ENCODE measurements at places on chromosomes 4 and X. TPM values are rescaled to one million over a fixed set of nuclear protein-coding genes. Genes with fewer than 3 reads are reported as not detected.

DNA sequence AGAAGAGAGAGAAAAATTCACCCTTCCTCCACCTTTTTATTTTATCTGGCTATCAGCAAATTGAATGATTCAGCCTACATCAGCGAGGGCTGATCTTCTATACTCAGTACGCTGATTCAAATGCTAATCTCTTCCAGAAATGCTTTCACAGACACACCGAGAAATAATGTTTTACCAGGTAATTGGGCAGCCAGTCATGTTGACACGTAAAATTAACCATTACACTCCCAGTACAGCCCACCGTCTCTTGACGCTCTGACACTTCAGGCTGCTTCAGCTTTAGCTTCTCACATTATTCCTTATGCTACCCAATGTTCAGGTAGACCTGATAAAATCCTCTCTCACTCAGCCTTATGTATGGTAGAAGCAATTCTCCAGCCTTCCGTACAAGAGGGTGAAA lies 835.2 kb upstream of the PCDH10 start:
- no peaks in the 10 kb centered on the region for H3K4me1 ChIP-seq
- H3K36me3 ChIP-seq: no peaks in the 10 kb centered on the region
- no peak overlapping the region for H3K27ac ChIP-seq
- H3K4me3 ChIP-seq: no peak overlapping the region
- DNase-seq: no peak

MAB21L2 gene
- total RNA-seq: not detected

DNA sequence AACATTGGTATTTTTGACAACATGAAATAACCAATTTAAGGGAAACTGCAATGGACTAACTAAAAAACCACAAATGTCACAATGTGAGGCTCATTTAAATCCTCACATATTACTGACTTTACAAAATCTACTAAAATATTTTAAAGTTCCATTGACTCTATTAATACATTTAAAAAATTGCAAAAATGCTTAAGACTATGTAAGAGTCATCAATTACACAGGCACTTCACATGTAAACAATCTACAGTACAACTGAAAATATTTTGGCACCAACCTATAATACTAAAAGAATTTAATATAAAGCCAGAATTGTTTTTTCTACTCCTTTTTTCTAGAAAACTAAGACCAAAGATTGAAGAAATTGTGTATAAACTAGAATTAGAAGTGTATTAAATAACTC lies 76.8 kb upstream of the RBMXL3 start:
- no peak overlapping the region for H3K27ac ChIP-seq
- H3K27me3 ChIP-seq: no peaks in the 10 kb centered on the region
- no peak for DNase-seq
- no peaks in the 10 kb centered on the region for H3K36me3 ChIP-seq

GRCh38 chr4:22692736-22693135 lies at the start of gene GBA3:
GBA3 (plus strand) TSS chr4:22692937.
- no peak within 1 kb of the TSS for H3K27ac ChIP-seq
- no peaks in the 10 kb centered on the region for H3K4me1 ChIP-seq
- H3K36me3 ChIP-seq: no peaks in the 10 kb centered on the region
- DNase-seq: no peak
- H3K27me3 ChIP-seq: no peaks in the 10 kb centered on the region

DNA sequence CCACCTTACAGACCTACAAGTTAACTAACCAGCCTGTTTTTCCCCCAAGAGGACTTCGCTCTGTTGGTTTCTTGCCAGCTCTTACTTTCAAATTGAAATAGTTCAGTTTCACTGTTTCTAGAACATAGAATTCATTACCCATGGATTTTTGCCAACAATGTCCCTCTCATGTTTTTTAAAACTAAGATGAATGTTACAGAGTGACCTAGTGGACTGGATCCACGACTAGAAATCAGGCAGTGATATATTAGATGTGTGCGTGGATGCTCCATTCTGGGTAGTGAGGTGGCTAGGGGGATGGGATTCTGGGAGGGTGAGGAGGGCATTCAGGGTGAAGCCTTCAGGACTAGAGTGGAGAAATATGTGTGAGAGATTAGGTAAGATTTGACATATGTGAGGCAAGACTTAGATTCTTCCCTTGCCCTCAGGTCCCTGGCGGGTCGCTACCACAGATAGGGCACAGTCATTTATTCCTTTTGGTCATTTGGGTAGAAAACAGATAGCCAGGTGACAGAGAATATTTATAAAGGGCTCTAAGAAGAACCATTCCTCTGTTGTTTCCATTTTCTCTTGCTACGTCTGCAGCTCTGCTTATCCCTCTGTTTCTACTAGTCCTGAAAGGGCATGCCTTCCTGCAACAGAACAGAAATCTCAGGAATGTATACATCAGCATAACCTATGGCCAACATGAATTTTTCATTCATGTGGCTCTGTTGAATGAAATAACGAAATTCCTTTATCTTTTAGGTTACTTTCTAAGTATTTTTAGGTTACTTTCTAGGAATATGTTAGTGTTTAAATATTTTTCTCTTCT lies 15.4 kb upstream of the JADE1 start:
- DNase-seq: no peak
- H3K4me1 ChIP-seq: no peaks in the 10 kb centered on the region
- H3K36me3 ChIP-seq: no peaks in the 10 kb centered on the region
- no peaks in the 10 kb centered on the region for H3K27me3 ChIP-seq
- no peak overlapping the region for H3K27ac ChIP-seq
- no peak overlapping the region for H3K4me3 ChIP-seq

- H3K4me1 ChIP-seq: no peaks in the 10 kb centered on the region
- H3K4me3 ChIP-seq: no peak overlapping the region
- no peaks in the 10 kb centered on the region for H3K27me3 ChIP-seq
- peak overlapping the region; percentile 83 for H3K27ac ChIP-seq
- no peaks in the 10 kb centered on the region for H3K36me3 ChIP-seq
These were observed 84.3 kb downstream of the REPS2 start for GRCh38 chrX:17030580-17031270.

DNA sequence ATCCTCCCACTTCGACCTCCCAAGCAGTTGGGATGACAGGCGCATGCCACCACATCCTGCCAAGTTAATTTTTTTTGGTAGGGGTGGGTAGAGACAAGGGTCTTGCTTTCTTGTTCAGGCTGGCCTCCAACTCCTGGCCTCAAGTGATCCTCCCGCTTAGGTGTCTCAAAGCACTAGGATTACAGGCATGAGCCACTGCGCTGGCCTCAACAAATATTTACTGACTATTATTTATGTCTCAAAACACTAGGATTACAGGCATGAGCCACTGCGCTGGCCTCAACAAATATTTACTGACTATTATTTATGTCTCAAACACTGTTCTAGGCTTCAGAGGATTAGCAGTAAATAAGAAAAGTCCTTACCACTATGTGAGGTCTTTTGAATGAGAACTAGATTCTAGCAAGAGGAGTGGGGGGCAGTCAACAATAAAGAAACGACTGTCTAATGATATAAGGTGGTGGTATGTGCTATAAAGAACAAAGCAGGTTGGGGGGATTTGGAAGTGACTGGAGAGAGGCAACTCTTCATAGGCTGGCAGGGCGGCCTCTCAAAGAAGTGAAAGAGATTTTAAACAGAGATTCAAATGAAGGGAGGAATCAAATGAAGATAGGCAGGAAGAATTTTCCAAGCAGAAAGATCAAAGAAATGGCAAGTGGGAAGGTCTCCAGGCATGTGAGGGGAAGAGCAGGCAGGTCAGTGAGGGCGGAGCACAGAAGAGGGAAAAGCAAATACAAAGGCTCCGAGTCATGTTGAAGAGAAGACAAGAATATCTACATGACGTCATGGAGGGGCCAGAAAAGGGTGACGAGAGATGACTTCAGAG lies 12.7 kb upstream of the ACSL1 start:
- no peak overlapping the region for H3K4me3 ChIP-seq
- H3K27ac ChIP-seq: no peak overlapping the region
- H3K36me3 ChIP-seq: no peaks in the 10 kb centered on the region
- H3K4me1 ChIP-seq: no peaks in the 10 kb centered on the region
- no peaks in the 10 kb centered on the region for H3K27me3 ChIP-seq

- no peak overlapping the region for H3K4me3 ChIP-seq
- no peak overlapping the region for H3K27ac ChIP-seq
- H3K4me1 ChIP-seq: no peaks in the 10 kb centered on the region
- no peaks in the 10 kb centered on the region for H3K27me3 ChIP-seq
- no peaks in the 10 kb centered on the region for H3K36me3 ChIP-seq
- no peak for DNase-seq
These were observed 254.4 kb downstream of the NPFFR2 start for GRCh38 chr4:72286185-72286584.

GRCh38 chr4:37924946-37925345 lies 34.1 kb downstream of the TBC1D1 start:
- no peaks in the 10 kb centered on the region for H3K27me3 ChIP-seq
- H3K27ac ChIP-seq: no peak overlapping the region
- H3K36me3 ChIP-seq: no peaks in the 10 kb centered on the region
- H3K4me1 ChIP-seq: no peaks in the 10 kb centered on the region
- no peak for DNase-seq
- H3K4me3 ChIP-seq: no peak overlapping the region

- H3K27ac ChIP-seq: no peak overlapping the region
- no peak overlapping the region for H3K4me3 ChIP-seq
- no peaks in the 10 kb centered on the region for H3K36me3 ChIP-seq
- H3K4me1 ChIP-seq: no peaks in the 10 kb centered on the region
- no peaks in the 10 kb centered on the region for H3K27me3 ChIP-seq
These were observed 73.3 kb downstream of the SHOX start for GRCh38 chrX:703866-704265.
